Jurkat, Clone E6-1 (cell line): ENCODE measurements at places on chromosomes 5 and 9.
A peak's percentile ranks its signal among the peaks of the same experiment; 100 is the strongest.

DNA sequence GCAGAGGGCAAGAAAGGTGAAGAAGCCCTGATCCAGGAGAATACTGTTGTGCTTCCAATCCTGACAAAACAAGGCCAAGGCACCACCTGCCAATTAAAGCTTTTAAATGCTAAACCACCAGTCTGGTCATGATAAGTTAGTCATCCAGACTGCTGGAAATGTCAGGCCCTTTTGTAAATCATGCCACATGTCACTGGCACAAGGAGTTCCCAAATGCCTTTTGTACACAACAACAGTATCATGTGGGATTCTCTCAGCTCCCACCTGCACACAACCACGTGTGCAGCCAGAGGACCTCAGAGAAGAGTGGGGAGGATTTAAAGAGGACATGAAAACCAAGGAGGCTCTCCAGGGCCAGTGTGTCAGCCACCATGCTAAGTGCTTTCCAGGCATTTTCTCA is 99.3 kb downstream of the CDK5RAP2 start:
- DNase-seq: no peak

DNA sequence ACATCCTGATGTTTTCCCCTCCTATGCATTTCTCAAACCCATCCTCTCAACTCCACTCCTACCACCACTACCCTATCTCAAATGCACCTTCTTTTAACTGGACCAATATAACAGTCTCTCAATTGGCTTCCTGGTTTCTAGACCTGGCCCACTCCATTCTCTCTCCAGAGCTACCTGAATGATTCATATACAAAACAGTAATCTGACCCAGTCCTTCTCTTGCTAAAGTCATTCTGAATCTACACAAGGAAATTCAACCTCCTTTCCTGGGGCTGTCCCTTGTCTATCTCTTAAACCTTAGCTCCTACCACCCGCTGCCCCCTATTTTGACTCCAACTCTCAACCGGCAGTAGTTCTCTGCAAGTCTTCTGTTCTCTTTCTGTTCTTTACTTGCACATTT is 97.2 kb downstream of the PCSK1 start:
- no peak for DNase-seq

GRCh38 chr9:129141066-129142041 is 30.1 kb downstream of the PTPA start:
- DNase-seq: no peak

DNA sequence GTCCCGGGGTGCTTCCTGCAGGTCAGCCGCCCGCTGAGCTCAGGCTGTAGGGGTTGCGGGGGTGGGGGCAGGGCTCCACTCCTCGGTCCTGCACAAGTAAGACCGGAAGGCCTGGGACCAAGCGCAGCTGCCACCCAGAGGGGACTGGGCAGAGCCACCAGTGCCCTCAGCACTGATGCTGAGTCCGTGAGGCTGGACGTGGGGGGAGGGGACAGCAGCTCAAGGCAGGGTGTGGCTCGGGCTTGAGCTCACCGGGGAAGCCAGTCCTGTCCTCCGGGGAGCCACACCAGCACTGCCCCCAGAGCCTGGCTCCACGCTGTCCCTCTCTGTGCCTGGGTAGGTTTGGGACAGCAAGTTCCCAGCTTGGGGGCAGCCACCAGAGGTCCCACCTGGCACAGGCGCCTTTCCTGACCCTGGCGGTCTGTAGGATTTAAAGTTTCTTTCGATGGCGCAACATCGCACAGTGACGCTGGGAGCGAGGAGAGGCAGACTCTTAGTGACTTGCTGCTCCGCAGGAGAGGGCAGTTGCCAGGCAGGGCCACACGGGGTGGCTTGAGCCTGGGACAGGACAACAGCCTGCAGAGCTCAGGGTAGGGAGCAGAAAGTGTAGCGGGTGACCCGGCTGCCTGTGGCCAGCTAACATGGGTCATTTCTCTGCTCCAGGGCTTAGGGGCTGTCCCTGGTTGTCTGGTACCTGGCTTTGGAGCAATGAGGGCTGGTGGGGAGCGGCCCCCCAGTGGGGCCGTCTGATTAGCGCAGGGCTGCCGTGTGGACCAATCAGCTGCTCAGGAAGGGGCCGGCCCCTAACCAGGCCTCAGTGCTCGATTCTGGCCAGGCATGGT is 5.7 kb downstream of the LCN1 start:
- no peak for DNase-seq

DNA sequence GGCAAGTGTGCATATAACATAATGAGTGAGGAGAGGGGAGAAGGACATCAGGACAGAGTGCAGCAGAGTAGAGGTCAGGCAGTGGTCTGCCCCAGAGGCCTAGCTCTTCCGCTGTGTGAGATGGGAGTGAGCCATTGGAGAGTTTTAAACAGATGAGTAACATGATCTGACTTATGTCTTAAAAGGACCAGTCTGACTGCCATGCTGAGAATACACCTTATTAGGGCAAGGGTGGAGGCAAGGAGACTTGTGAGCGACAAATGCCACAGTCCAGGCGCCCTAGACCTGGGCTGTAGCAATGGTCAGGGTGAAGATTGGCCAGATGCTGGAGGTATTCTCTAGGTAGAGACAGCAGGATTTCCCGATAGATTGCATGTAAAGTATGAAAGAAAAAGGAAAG is 83.1 kb downstream of the WWC1 start:
- no peak for DNase-seq

DNA sequence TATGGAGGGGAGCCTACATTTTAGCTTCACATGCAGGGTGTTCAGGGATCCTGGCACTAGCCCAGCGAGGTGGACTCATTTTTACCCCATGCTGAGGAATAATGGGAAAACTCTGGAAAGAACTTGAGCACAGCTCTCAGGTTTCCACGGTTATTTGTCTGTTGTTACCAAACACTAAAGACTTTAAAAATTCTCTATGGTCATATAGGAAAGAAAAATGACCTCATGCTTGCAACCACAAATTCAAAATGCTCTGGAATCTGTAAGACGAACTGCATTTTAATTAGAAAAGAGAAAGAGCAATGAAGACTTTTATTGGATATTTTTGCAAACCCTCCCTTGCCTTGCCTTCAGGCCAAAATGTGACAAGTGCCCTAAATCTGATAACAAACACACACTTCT is 606.9 kb downstream of the EBF1 start:
- no peak for DNase-seq

GRCh38 chr5:58505971-58506640 is 14.9 kb downstream of the GAPT start:
- no peak for DNase-seq

GRCh38 chr9:124857533-124858162 is 4.1 kb downstream of the RPL35 start:
- no peak for DNase-seq

DNA sequence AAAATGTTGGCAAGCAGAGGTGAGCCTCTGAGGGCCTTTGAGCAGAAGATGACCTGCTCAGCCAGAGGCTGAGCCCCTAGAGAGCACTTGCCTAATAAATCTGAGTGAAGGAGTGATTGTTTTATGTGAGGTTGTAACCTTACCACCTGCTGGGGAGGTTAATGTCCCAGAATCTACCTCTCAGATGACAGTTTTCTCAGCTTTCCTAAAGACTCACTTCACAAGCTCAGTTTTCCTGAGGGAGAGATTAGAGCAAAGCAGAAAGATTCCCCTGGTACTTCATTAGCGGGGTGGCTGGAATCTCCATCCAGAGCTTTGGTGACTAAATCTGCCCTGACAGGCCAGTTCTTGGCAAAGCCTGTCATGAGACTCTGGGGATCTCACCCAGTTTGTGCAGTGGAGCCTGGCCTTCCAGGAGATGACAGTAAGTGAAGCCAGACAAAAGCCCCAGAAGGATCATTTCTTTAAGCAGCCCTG is 48.8 kb upstream of the GALNT10 start:
- DNase-seq: no peak

DNA sequence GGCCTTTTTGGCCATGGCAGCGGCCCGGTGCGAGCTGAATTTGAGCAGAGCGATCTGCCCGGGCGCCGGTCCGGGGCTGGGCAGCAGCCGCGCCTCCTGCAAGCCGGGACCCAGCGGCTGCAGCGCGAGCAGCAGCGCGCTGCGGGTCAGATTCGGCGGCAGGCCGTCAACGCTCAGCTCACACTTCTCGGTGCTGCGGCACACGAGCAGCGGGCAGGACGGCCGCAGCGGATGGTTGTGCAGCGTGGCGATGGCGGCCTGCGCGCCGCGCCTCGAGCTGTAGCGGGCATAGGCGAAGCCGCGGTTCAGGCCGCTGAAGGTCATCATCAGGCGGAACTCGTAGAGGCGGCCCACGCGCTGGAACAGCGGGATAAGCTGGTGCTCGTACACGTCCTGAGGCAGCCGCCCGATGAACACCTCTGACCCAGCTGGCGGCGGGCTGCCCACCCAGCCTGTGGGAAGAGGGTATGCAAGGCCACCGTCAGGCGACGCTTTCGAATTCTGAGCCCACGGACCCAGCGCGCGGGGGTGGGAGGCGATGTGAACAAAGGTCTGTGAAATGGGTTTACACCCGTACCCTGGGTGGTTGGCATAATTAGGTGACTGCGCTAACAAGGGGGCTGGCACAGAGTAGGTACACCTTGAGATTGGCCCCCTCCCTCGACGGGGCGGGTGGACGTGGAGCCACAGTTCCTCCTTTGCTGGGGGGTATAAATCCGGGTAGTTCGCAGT is 755 bp downstream of the DND1 start:
- no peak for DNase-seq

- no peak for DNase-seq
Observed at GRCh38 chr9:76298521-76299144, 95.6 kb downstream of the RFK start.

DNA sequence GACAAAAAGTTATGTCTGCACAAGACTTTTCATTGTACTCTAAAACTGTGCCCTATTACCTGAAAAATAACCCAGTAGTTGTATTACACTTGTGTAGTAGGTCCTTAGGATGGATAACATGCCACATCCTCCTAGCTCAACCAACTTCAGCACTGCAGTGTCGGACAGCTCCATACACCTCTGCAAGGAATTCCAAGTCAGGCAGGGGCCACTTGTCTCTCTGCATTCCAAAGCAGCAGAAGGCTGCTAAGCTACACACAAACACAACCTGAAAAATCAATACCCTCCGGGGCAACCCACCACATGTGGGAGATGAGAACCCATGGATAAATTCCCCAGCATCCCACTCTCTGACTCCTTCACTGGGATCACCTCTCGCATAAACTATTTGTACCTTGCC is 50.2 kb downstream of the MED10 start:
- peak; percentile 46 for DNase-seq

DNA sequence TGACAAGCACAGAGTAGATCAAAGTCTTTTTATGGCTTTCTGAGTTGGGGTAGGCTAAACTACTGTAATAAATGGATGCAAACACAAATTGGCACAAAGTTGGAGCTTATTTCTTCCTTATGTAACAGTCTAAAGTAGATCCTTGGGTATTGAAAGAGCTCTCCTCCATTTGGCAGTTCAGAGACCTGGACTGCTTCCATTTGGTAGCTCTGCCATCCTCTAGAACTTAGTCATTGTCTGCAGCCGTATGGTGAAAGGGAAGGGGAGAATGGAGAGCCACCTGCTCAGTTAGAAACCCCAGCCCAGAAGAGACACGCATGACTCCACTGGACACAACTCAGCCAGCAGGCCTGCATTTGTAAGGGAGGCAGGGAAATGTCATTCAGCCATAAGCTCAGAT is 345.0 kb downstream of the DMAC1 start:
- DNase-seq: no peak
